WERI-Rb-1 (cell line): ENCODE measurements at places on chromosomes 3 and 15.

DNA sequence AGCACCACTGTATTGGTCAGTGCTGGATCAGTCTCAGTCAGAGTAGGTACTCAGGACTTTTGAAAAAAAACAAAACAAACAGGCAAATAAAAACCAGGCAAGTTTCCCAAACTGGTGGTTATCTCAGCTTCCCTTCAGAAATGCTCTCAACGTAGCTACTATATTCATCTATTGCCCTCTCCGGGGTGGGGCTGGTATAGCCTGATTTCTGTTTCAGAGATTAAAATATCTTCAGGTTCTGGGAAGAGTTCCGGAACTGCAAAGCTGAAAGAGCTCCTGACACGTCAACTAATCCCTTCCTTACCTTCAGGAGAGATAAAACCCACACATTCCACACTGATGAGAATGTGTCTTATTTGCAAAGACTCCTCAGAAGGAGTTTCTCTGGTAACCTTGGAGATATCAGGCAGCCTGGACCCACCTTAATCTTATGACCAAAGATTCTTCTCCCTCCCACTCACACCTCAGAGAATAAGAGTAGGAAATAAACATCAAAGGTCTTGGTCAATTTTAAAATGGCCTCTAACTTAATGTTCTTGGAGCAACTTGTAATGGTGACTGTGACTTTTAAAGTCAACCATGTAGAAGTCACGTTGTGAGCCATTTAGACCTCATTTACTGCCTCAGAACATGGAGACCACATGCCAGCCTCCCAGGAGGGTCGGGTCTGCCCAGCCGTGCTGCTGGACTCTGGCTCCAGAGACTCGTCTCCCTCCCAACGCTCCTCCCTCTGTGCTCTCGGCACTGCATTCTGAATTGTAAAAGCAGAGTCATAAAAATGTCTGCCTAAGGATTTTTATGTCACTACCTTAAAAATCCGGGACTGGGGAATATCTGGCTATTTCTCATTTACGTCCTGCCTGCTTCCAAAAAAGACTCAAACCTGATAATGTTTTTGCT is 53.8 kb downstream of the CDCP1 start:
- no peak for DNase-seq

- no peak for DNase-seq
Observed at GRCh38 chr3:185931777-185932612, 5.8 kb downstream of the TRA2B start.

DNA sequence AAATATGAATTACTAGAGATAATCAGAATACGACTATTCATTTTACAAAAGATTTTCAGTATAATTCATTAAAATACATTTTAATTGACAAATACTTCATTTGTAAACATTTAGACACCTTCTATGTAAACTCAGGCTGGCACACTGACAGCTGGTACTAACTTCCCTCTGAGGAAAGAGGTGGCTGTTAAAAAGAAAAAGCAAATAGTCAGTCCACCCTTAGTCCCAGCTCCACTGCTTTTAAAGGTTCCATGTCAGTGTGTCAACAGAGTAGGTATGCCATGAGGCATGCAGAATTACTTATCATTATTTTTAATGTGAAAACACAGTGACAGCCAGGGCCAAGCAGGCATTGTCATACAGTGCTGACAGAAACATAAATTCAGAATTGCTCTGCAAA is 16.1 kb downstream of the TM6SF1 start:
- DNase-seq: no peak

DNA sequence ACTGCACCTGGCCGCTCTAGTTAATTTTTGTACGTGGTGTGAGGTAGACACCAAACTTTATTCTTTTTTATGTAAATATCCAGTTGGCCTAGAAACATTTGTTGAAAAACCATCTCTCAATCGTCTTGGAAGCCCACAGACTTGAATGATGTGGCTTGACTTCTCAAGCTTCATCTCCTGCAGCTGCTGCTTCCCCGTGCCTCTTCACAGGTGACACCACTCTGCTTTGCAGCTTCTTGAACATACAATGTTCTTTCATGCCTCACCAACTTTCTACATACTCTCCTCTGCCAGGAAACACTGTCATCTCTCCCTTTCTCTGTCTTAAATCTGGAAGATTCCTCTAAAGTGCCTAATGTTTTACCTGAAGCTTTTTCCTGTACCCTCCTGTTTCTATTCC is 35.6 kb downstream of the MAP6D1 start:
- DNase-seq: no peak

- DNase-seq: no peak
Observed at GRCh38 chr3:58988041-58988440, 61.8 kb downstream of the CFAP20DC start.

- DNase-seq: no peak
Observed at GRCh38 chr3:82081351-82081750, 319.9 kb upstream of the GBE1 start.

GRCh38 chr3:56048331-56048730 is 419.9 kb downstream of the ERC2 start:
- no peak for DNase-seq

GRCh38 chr15:98949624-98950023 is 58.0 kb downstream of the PGPEP1L start:
- no peak for DNase-seq

DNA sequence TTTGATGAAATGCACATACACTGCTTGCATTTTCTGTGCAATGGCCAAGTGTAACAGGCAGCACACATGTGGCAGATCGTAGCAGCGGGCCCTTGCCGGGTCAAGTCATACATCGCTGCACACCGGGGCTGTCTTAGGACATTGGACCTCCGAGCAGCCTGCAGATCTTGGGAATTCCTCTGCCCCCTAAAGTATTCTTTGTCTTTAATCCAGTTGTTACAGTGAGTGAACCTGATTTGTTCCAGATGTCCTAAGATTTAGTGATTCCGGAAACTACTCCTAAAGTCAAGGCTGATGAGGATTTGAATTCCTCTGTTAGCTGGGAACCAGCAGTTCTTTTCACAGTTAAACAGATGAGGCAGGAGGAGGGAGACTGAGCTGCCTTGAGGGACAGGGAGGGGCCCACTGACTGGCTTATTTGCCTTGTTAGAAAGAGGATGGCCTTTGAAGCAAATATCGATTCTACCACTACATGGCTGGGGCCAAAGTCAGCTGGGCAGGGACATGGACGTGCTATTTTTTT is 190.7 kb upstream of the CTDSPL start:
- DNase-seq: no peak

- no peak for DNase-seq
Observed at GRCh38 chr3:81713031-81713430, 48.4 kb downstream of the GBE1 start.

- peak; percentile 54 for DNase-seq
Observed at GRCh38 chr15:37823601-37824275, 110.7 kb upstream of the TMCO5A start.

GRCh38 chr3:15693355-15693754 is 91.8 kb downstream of the BTD start:
- no peak for DNase-seq

DNA sequence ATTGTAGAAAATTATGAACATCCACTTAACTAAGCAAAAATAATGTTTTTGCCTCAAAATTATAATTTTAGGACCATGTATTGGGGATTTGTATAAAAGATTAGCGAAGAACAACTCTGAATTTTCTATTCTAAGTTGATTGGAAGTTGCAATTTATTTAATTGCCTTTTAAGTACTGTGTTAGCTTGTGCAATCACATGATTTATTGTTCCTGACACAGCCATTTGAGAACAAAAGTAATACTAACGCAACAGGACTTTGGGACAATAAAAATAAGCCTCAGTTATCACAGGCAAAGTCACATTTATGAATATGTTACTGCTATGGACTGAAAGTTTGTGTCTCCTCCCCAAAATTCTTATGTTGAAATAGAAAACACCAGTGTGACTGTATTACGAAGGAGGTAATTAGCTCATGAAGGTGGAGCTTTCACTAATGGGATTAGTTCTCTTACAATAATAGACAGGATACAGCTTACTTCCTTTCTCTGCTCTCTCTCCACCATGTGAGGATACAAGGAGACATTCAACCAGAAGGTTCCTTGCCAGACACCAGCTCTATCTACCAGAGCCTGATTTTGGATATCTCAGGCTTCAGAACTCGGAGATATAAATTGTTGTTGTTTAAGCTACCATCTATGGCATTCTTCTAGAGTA is 745.9 kb downstream of the ZBBX start:
- no peak for DNase-seq

- no peak for DNase-seq
Observed at GRCh38 chr3:55307622-55308021, 179.5 kb downstream of the WNT5A start.

GRCh38 chr3:171881251-171881650 is 38.1 kb downstream of the TMEM212 start:
- no peak for DNase-seq

DNA sequence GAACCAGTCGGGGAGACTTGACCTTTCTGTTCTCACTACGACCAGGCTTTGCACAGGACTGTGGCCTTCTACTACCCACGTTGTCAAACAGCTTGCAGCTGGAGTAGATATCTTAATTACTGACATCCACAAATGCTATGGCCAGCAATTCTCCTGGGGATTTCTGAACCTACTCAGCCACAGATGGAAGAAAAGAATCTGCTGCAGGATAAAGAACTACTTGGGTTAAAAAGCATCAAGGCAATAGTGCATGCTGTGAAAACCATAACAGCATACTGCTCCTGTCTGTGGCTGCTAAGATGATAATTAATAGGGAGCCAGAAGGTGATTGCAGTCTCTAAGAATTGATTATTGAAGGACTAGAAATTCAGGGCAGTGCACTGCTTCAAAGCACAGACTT is 859.2 kb upstream of the SEMA6D start:
- peak; percentile 14 for DNase-seq

GRCh38 chr3:147906285-147906684 is 497.1 kb downstream of the ZIC1 start:
- DNase-seq: no peak

DNA sequence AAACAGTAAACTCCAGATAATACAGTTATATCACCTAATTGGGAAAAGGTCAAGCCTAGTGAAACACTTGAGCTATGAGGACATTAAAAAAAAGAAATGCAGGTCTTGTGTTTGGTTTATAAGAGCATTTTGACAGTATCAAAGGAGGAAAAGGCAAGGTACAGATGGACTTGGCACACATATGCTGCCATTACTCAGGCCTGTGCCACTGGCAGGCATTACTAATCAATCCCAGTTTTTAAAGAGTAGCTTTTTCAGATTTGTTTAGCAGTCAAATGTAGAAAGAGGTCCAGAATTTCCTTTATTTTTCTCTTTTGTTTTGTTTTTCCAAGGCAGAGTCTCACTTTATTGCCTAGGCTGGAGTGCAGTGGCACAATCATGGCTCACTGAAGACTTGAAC is 38.9 kb downstream of the MDFIC2 start:
- DNase-seq: no peak

DNA sequence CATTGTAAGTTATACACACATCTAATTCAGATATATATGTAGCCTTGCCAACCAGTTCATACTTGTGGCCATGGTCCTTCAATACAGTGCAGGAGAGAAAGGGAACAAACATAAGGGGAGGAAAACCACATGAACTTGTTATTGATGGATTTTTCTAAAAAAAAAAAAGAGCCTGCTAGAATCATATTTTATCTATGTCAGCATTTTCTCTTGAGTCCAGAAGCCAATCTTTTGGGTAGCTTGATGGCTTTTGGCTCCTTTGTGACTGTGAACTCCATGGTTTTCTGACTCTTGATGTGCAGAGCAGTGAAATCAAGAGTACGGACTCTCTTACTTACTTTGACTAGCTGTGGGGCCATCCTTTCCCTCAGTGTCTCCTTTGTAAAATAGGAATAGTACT is 197.4 kb upstream of the DPH6 start:
- no peak for DNase-seq

- DNase-seq: no peak
Observed at GRCh38 chr3:190619353-190619752, 105.5 kb downstream of the IL1RAP start.

DNA sequence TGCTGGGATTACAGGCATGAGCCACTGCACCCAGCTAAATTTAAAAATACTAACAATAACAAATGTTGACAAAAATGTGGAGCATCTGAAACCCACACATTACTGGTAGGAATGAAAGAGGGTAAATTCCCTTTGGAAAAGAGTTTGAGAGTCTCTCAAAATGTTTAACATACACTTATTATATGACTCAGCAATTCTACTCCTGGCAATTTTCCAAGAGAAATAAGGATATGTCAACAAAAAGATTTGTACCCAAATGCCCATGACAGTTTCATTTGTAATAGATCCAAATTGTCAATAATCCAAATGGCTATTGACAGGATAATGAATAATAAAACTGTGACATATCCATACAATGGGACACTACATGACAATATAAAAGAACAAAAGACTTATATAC is 9.0 kb downstream of the HCLS1 start:
- DNase-seq: no peak

GRCh38 chr3:155886915-155887314 is 16.5 kb downstream of the GMPS start:
- DNase-seq: no peak

- DNase-seq: no peak
Observed at GRCh38 chr15:25054329-25054728, 99.5 kb downstream of the SNRPN start.

GRCh38 chr3:117768581-117768980 is 1059.0 kb downstream of the TUSC7 start:
- no peak for DNase-seq

GRCh38 chr15:45122719-45123118 is 7.0 kb downstream of the DUOXA1 start:
- no peak for DNase-seq

- DNase-seq: no peak
Observed at GRCh38 chr3:16665282-16665741, 60.1 kb upstream of the DAZL start.

GRCh38 chr3:124903896-124904834 is 17.0 kb upstream of the ITGB5 start:
- no peak for DNase-seq

DNA sequence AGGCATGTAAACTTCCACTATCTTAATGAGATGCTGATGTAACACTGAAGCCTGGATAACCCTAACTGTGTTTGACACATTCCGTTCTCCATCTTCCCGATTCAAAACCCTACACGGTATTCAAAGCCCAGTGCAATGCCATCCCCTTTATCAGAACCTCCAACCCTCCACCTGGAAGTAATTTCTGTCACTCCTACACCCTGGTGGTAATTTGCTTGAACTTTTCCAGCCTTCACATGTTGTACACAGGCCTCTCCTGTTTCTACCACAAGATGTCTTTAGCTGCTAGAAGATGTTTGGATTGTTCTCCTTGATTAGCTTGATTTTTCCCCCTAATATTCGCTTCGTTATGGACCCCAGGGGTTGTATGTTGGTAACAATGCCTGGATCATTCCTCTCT is 208.9 kb downstream of the CHST2 start:
- no peak for DNase-seq

- no peak for DNase-seq
Observed at GRCh38 chr15:74552773-74553441, 11.9 kb downstream of the ARID3B start.

DNA sequence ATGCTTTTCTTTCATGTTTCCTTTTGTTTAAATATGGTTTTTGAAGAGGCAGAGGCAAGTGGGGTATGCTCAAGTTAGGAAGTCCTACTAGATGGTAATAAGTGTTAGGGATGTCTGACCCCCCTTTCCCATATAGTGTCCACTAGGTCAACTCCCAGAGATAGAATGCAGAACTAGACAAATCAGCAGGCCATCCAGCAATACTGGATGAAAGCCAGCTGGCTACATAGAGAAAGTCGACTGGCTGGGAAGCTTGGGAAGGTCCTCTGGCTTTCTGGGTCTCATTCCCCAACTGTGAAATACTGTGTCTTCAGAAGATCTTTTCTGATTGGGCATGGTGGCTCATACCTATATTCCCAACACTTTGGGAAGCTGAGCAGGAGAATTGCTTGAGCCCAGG is 113.8 kb downstream of the SNRK start:
- no peak for DNase-seq
